ENCODE measurements at places on chromosomes 11 and 22. TPM values are rescaled to one million over a fixed set of nuclear protein-coding genes. Genes with fewer than 3 reads are reported as not detected.

MS4A15 gene
- total RNA-seq = not detected

ARHGAP42 gene
- 29.0 TPM for total RNA-seq

- DNase-seq = peak; percentile 91
These were observed 6.7 kb downstream of the CENPM start for GRCh38 chr22:41939981-41940831.

GRCh38 chr11:2222451-2222850, 47.9 kb downstream of the ASCL2 start:
- DNase-seq = no peak

DNA sequence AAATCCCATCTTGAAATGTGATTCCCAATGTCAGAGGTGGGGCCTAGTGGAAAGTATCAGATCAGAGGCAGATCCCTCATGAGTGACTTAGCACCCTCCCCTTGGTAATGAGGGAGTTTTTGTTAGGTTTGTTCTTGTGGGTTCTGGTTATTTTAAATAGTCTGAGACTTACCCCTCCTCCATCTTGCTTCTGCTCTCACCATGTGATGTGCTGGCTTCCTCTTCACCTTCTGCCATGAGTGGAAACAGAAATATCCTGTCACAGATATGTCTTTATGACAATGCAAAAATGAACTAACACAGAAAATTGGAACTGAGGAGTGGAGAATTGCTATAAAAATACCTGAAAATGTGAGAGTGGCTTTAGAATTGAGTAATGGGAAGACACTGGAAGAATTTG, 33.1 kb downstream of the TMEM225 start:
- no peak for DNase-seq

DNA sequence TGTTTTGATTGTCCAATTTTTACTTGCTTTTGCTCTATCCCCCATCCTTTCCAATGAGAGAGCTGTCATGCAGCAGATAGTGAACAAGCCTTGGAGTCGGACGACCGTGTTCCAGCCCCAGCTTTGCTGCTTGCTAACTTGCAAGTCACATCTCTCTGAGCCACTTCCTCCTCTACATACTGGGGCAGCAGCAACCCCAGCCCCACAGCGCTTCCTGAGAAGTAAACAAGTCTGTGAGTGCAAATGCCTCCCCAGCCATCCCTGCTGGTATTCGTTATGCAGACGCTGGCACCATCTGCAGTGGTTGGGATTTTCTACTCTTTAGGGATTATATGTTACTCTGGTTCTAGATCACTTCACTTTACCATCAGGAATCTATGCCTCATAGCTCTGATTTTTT, 35.0 kb downstream of the TPBGL start:
- DNase-seq = peak; percentile 57

DNA sequence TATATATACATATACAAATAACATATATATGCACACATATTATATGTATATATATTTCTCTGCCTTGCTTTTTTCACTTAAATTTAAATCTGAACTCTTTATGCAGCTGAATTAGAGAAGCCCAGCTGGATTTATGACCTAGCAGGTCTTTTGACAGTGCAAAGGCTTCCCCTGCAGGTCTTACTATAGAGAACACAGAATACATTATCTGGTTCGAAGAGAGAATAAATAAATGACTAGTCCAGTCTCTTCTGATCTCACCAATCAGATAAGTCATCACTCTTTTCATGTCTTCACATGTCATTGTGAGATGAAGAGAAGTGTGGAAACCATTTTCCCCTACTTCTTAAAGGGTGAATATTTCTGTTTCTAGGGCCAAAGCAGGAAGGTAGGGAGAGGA, 58.2 kb downstream of the OR10A6 start:
- DNase-seq = no peak

- DNase-seq = no peak
These were observed 162.5 kb upstream of the ISX start for GRCh38 chr22:34903416-34903815.

GRCh38 chr11:45166604-45166897, 20.1 kb downstream of the PRDM11 start:
- no peak for DNase-seq
